ENCODE measurements at places on chromosomes 5 and 9. TPM values are rescaled to one million over a fixed set of nuclear protein-coding genes. Genes with fewer than 3 reads are reported as not detected.
A peak's percentile ranks its signal among the peaks of the same experiment; 100 is the strongest.

DNA sequence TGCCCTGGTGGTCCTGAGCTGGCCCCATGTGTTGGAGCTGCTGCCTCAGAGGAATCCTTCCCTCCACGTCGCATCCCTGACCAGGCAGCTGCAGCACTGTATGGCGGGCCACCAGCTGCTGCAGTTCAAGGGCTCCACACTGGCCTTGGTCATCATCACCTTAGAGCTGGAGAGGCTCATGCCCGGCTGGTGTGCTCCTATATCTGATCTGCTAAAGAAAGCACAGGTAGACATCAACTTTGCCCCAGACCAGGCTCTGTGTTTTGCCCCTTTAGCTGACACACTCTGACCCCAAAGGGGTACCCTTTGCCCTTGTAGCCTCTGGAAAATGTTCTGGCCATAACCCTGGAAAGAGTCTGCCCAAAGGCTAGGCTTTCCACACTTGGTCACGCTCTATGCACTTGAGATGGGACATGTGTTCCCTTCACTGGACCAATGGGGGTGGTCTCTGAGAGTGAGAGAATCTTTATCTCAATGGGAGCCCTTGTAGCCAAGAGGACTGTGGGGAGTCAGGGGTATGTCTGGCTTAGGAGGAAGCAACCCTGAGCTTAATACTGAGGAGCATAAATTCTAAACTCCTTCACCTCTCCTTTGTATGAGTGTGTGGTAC, 4.8 kb downstream of the CCNI2 start:
- no peak overlapping the region for H3K27ac ChIP-seq
- H3K36me3 ChIP-seq = no peaks in the 10 kb centered on the region
- DNase-seq = no peak
- H3K4me1 ChIP-seq = no peaks in the 10 kb centered on the region
- H3K4me3 ChIP-seq = no peak overlapping the region

- no peak overlapping the region for H3K4me3 ChIP-seq
- no peaks in the 10 kb centered on the region for H3K36me3 ChIP-seq
- no peaks in the 10 kb centered on the region for H3K4me1 ChIP-seq
- no peak for DNase-seq
- H3K27me3 ChIP-seq = no peaks in the 10 kb centered on the region
Observed at GRCh38 chr9:2337627-2338026, 284.0 kb upstream of the VLDLR start.

- no peak overlapping the region for H3K4me3 ChIP-seq
- H3K36me3 ChIP-seq = no peaks in the 10 kb centered on the region
- no peak overlapping the region for H3K27ac ChIP-seq
- H3K4me1 ChIP-seq = no peaks in the 10 kb centered on the region
- DNase-seq = no peak
- no peaks in the 10 kb centered on the region for H3K27me3 ChIP-seq
Observed at GRCh38 chr5:173314166-173314952, 13.9 kb downstream of the STC2 start.

DNA sequence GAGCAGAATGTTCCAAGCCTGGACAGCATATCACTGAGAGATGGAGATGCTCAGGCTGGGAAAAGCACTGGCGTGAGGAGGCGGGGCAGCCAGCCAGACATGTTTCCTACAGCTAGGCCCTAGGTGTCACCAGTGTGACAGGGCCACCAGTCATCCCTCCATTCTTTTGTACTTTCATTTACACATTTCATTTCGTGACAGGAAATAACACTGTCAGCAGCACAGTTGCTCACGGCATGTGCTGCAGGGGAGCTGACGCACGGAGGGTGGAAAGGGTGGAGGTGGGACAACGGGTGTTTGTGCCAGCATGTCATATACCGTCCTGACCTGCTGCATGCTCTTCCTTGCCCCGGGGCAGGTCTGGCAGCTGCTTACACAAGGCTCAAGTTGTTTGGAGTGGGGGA, 14.8 kb upstream of the CEMIP2 start:
- H3K27me3 ChIP-seq = no peaks in the 10 kb centered on the region
- H3K27ac ChIP-seq = peak overlapping the region; percentile 74
- DNase-seq = peak; percentile 93
- no peak overlapping the region for H3K4me3 ChIP-seq
- no peaks in the 10 kb centered on the region for H3K36me3 ChIP-seq
- no peaks in the 10 kb centered on the region for H3K4me1 ChIP-seq

- H3K27me3 ChIP-seq = no peaks in the 10 kb centered on the region
- H3K36me3 ChIP-seq = no peaks in the 10 kb centered on the region
- DNase-seq = no peak
Observed at GRCh38 chr9:38299856-38300255, 92.6 kb upstream of the ALDH1B1 start.

Gene PTGR1
- total RNA-seq = 829 TPM

- no peaks in the 10 kb centered on the region for H3K4me1 ChIP-seq
- DNase-seq = no peak
- no peak overlapping the region for H3K27ac ChIP-seq
- H3K4me3 ChIP-seq = no peak overlapping the region
- H3K36me3 ChIP-seq = no peaks in the 10 kb centered on the region
- H3K27me3 ChIP-seq = no peaks in the 10 kb centered on the region
Observed at GRCh38 chr5:33281431-33281843, 159.3 kb upstream of the TARS1 start.

DNA sequence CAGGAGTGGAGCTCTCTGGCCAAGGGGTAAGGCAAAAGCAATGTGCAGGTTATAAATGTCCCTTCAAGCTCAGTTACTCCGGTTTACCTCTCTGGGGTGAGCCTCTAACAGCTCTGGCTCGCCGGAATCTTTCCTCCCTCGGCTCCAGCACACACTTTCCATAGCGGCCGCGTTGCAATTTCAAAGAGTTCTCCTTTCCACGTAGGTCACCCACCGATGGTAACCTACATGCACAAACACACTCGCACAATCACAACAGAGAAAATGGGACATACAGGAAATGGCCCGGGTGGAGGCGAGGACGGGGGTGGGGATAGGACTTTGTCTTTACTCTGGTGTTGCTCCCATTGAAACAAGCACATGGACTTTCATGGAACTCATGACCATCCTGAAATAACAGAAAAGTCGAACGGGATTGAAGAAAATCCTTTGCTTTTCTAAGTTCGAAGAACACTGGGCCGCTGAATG, 1.2 kb downstream of the LHFPL2 start:
- DNase-seq = peak; percentile 70
- peak overlapping the region; percentile 90 for H3K27ac ChIP-seq
- peak overlapping the region; percentile 72 for H3K4me3 ChIP-seq
- H3K27me3 ChIP-seq = no peaks in the 10 kb centered on the region
- H3K36me3 ChIP-seq = no peaks in the 10 kb centered on the region

DNA sequence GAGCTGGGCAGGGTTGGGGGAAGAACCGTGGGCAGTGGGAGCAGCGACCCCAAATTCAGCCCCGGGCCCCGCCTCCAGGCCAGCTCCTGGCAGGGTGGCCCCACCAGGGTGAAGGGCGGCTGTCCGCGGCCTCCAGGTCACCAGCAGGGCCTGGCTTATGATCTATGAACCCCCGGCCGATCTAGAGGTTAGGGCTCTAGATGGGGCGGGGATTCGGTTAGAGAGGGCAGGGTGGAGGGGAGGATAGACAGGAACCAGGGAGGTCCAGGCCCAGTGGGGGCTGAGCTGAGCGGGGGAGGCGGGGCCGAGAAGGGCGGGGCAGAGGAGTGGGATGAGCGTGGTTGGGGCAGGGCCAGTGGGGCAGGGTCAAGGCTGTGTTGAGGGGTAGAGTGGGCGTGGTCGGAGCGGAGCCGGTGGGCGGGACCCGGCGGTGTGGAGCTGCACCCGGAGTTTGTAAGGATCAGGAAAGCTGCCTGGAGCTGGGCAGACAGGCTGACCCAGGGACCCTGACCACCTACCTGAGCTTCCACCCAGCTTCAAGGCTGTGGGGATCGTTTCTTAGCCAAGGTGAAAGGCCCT, 29.3 kb upstream of the OBP2B start:
- H3K36me3 ChIP-seq = no peaks in the 10 kb centered on the region
- H3K27me3 ChIP-seq = no peaks in the 10 kb centered on the region
- H3K4me3 ChIP-seq = peak overlapping the region; percentile 43
- H3K4me1 ChIP-seq = no peaks in the 10 kb centered on the region

GRCh38 chr9:12699529-12699928, 6.3 kb downstream of the TYRP1 start:
- no peaks in the 10 kb centered on the region for H3K27me3 ChIP-seq
- no peak for DNase-seq
- no peaks in the 10 kb centered on the region for H3K36me3 ChIP-seq
- H3K27ac ChIP-seq = no peak overlapping the region
- H3K4me3 ChIP-seq = no peak overlapping the region
